GM10248 (cell line): ENCODE measurements at places on chromosomes 11 and 22.

GRCh38 chr11:19378814-19379213 lies 138.1 kb upstream of the E2F8 start:
- DNase-seq = no peak

DNA sequence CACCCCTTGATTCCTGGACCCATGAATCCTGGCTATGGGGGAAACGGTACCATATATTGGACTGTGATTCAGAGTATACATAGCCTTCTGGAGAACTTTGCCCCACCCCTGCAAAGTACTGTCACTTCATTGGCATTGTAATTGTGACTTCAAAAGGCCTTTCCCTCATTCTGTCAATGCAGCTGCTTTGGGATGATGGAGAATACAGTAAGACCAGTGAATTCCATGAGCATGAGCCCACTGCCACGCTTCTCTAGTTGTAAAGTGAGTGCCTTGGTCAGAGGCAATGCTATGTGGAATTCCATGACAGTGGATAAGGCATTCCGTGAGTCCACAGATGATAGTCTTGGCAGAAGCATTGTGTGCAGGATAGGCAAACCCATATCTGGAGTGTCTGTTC lies 25.7 kb upstream of the MSANTD2 start:
- DNase-seq = no peak

DNA sequence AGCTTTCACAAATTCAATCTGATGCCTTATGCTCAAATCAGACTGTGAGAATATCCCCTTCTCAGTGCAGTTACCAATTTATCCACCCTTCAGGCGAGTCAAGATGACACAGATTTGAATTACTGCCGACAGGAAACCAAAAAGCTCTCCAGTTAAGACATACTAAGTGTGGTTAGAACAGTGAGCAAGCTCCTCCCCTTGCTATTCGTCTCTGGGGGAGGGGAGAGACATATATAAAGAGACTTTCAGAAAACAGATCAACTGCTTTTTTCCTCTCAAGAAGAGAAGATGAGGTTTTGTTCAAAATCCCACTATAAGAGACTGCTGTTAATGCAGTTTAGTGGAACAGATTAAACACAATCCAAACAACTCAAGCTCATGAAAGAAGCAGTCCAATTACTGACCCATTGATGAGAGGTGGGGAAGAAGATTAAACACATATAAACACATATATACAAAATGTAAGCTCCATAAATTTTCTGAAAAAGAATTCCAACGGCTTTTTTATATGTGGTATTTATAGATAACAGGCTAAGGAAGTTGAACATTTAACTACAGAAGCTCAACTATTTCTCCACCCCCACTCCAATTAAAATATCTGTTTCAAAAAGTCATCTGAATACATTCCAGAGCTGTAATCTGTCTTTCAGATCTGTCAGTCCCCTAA lies 102.7 kb downstream of the MRTFA start:
- DNase-seq = peak; percentile 70

DNA sequence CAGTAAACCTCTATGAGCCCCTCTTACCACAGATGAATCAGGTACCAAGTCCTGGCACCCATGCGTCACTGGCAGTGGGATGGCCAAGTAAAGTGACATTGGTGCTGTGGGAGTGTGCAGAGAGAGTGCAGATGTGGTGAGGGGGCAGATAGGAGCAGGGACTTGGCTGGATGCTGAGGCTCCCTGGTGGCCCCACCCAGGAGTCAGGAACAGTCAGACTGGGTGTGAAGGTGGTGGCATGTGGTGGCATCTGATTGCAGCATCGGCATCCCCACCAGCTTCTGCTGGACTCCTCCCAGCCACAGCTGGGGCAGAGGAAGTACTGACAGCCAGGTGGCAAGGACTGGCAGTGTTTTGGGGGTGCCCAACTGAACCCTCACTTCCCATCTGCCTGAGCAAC lies 11.4 kb downstream of the DGAT2 start:
- no peak for DNase-seq

GRCh38 chr11:118565051-118565450 lies 680 bp downstream of the IFT46 start:
- no peak for DNase-seq

- DNase-seq = no peak
Observed at GRCh38 chr11:70311616-70312015, 41.1 kb downstream of the PPFIA1 start.

DNA sequence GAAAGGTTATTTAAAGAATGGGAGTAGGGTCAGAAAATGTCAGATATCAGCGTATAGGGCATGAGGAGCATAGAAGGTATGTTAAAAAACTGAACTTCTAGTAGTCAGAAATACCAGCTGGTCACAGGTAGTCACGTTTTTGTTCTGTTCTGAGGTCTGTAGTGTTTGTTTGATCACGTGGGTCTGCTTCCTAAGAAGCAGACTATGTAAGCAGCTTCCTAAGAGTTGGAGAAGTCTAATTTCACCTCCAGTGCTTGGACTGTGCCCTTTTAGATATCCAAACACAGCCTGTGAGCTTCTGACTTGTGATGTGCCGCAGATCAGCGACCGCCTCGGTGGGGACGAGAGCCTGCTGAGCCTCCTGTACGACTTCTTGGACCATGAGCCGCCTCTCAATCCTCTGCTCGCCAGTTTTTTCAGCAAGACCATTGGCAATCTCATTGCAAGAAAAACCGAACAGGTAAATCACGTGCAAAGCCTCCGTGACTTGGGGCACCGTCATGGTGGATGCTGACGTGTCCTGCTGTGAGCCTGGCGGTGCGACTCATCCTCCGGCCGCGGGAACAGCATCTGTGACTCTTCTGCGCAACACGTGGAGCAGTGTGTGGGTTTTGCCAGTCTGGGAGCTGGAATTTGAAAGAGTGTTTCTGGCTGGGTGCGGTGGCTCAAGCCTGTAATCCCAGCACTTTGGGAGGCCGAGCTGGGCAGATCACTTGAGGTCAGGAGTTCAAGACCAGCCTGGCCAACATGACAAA lies 63.5 kb downstream of the PPP6R2 start:
- DNase-seq = no peak
